GM18507 (cell line): ENCODE measurements at places on chromosomes 7 and 10.
A peak's percentile ranks its signal among the peaks of the same experiment; 100 is the strongest.

DNA sequence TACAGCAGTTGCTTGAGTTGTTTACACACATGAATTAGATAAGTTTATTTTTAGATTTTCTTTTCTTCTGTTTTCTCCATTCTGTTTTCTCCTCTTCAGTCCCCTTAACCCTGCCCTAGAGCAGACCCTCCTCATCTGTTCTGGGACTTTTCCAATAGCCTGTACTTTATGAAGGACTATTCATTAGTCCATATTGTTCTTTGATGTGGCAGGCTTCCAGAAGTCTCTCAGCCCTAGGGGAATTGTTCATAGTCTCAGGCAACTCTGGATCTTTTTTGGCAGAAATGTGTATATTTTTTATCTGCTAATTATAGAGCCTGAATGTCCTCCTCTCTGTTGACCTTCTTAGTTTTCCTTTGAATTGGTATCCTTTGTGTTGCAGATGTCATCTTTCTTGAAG is 25.4 kb downstream of the KAT6B start:
- no peak for DNase-seq

- DNase-seq = no peak
These were observed 96.7 kb downstream of the HTR5A start for GRCh38 chr7:155166673-155167370.

DNA sequence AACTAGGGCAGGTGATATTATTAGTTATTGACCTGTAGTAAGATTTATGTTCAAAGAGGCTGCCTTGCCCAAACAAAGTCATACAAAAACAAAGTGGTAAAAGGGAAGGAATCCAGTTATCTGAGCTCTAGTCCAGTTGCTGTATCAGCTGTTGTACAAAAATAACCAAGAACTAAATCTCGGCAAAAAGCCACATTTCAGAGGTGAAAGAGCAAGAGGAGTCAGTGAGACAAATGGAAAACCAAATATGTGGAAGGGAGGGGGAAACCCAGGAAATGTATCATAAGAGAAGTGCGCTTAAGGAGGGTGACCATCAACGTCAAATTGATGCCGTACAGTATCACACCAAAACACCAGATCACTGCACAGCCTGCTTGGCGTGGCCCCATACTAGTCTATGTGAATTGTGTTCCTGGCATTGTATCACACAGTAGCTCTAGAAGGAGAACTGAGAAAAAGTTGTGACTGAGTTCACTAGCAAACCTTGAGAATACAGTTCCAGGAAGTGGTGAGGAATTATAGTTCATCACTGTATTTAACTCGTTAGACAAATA is 6.4 kb downstream of the AGBL3 start:
- DNase-seq = peak; percentile 49

DNA sequence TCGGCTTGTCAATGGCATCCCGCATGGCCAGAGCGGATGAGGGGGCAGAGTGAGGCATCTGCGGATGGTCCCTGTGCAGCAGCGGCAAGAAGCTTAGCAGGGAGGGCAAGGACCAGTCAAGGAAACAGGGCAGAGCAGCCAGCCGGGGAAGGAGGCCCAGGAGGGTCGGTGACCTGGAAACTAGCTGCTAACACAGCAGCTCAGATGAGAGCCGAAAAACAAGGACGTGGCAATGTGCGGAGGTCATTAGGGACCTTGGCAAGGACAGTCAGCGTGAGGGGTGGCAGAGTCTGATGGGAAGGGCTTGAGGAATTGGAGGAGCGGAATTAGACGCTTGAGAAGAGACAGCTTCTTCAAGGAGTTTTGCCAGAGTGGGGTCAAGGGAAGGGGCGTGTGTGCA is 20.1 kb upstream of the SH2B2 start:
- no peak for DNase-seq

DNA sequence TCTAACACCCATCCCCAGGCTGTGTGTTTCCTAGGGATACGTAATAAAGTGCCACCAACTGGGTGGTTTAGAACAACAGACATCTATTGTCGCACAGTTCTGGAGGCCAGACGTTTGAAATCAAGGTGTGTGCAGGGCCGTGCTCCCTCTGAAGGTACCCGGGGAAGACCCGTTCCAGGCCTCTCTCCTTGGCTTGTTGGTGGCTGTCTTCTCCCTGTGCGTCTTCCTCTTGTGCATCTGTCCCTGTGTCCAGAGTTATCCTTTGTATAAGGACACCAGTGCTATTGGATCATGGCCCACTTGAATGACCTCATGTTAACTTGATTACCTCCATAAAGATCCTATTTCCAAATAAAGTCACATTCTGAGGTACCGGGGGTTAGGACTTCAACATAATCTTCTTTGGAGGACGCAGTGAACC is 15.6 kb downstream of the GRK5 start:
- DNase-seq = no peak

DNA sequence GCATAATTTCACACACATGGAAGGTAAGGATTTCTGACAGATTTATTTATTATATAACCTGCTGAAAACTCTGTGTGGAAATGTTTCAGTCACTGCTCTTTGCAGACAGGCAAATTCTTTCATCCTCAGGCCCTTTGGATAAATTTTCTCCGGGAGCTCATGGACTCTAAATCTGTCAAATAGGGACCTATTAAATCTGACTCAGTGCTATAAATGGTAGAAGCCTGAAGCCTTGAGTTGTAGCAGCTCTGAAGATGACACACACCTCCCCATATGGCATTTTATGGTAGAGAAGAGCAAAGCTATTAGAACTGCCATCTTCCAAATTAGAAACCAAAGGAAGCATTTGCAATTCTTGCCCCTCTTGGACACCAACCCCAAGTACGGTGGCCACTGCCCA is 808.7 kb downstream of the XPNPEP1 start:
- DNase-seq = no peak

- DNase-seq = no peak
These were observed 174.2 kb downstream of the KIAA1217 start for GRCh38 chr10:24382979-24383663.

DNA sequence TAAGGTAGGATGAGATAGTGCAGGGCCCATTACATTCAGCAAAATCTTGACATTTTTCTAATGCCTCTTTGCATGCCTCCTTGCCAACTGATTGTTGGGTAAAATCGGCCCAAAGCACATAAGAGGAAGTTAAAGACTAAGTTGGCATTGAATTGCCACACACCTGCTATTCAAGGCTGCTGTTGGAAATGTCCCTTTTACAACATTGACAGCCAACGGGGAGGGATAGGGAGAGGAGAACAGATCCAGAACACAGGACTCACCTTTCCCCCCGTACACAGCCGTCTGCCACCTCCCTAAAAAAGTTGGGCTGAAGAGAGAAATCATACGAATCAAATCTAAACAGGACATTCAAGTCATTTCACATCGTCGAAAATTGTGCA is 695 bp downstream of the FAM237B start:
- DNase-seq = no peak
